Activated T-helper 9 cell treated with anti-CD3 and anti-CD28 coated beads, Interleukin-2, amount 50 U/mL, for 16 hours (primary cell): ENCODE measurements at places on chromosomes 5 and 9.

DNA sequence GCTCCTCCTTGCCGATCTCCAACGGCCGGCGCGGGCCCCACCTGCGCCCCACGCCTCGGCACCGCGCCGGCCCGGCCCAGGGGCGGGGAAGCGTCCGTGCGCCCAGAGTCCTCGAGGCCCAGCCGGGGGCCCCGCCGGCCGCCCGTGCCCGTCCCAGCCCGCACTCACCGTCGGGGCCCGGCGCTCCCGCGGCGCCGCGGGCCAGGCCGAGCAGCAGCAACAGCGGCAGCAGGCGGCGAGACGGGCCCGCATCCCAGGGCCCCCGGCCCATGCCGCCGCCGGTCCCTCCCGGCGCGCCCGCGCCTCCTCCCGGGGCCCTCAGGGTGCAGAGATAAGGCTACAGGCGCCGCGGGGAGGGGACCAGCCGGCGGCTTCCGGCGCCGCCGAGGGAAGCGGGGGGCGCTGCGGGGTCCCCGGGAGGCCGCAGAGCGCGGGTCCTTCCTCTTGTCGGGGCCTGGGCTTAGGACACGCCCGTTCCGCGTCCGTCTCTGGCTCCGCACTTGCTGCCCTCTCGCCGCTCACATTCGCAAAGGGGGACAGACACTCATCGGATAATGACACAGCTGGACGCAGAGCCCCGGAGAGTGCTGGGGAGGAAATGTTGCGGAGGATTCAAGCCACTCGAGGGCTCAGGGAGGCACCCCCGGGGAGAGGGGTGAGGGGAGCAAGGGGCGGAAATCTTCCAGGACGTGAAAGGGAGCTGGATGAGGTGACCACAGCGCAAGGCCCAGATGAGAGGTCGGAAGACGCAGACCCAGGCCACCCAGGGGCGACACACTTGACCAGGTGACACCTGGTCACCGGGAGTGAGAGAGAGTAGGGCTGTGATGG, at the start of gene SUSD1:
SUSD1 (minus strand) TSS at position 333 of the 831 bp plus-strand sequence; CDS start at position 271, 62 bp downstream.
- DNase-seq: no peak

- peak; percentile 8 for DNase-seq
These were observed 53.4 kb downstream of the TENT4A start for GRCh38 chr5:6766604-6767093.

DNA sequence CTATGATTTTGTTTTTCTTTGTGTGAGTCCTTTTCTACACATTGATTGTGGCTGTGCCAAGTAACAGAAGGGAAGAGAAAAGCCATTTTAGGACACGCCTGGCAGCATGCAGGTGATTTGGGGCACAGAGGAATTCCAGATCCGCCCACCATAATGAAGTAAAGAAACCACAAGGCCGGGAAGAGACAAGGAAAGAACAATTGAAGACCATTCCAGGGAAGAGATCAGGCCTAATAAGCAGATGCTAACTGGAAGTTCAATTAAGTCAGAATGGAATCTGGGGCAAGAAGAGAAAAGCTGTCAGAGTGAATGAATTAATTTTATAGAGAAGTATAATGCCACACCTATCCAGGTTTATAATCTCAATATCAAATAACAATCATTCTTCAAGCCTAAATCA, 110.2 kb upstream of the ISL1 start:
- no peak for DNase-seq

- no peak for DNase-seq
These were observed 215.6 kb downstream of the KCTD16 start for GRCh38 chr5:144386315-144386714.

- no peak for DNase-seq
These were observed 281.4 kb downstream of the SPOCK1 start for GRCh38 chr5:137217599-137218200.

GRCh38 chr9:16368237-16369087, 502.0 kb downstream of the BNC2 start:
- no peak for DNase-seq

DNA sequence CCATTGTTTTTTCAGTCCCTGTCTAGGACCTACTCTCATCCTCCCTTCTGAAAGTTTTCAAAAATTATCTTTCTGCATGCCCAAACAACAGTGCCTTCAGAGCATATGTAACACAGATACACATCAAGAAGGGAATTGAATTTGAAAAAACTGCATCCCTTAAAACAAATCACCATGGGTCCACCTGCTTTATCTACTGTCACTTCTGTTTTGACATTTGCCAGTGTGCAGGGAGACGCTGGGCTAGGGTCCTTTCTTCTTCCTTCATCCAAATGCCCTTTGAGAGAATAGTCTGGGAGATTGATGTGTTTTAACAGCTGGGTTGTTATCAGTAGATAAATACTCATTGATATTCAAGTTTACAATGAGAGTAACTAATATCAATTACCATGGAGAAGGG, 1630.1 kb downstream of the MAT2B start:
- no peak for DNase-seq

DNA sequence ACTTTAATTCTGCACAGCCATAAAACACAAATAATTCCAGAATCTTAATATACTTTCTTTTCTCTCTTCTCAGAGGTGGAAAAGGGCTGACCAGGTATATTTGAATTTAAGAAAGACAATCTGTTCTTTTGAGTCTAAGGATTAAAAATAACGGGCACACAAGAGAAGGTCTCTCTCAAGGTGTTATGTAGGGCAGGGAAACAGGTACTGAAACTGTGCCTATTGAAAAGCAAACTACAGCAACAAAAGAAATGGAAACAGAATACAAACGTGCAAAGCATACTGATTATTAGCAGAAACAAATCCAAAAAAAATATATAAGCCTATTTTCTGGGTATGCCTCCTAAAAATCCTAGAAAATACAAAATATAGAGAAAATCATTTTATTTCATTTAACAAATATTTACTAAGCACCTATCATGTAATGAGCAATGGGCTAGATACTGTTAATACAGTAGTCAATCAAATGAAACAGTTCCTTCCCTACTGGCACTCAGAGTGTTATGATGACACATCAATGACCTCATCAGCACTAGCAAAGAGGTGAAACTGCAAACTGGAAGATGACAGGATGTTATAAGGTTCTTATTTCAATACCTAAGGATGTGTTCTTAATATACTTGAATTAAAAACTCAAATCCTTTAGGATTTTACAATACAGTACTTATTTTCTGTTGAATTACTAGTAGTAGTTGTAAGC, 87.7 kb downstream of the AUH start:
- DNase-seq: no peak

DNA sequence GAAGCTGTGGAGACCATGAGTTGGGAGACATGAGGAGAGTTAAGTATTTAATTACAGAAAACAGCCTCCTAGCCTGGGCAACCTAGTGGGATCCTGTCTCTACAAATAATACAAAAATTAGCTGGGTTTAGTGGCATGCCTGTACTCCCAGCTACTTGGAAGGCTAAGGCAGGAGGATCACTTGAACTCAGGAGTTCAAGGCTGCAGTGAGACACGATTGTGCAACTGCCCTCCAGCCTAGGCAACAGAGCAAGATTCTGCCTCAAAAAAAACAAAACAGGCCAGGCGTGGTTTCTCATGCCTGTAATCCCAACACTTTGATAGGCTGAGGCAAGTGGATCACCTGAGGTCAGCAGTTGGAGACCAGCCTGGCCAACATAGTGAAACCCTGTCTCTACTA, 52.6 kb downstream of the AQP7 start:
- no peak for DNase-seq

DNA sequence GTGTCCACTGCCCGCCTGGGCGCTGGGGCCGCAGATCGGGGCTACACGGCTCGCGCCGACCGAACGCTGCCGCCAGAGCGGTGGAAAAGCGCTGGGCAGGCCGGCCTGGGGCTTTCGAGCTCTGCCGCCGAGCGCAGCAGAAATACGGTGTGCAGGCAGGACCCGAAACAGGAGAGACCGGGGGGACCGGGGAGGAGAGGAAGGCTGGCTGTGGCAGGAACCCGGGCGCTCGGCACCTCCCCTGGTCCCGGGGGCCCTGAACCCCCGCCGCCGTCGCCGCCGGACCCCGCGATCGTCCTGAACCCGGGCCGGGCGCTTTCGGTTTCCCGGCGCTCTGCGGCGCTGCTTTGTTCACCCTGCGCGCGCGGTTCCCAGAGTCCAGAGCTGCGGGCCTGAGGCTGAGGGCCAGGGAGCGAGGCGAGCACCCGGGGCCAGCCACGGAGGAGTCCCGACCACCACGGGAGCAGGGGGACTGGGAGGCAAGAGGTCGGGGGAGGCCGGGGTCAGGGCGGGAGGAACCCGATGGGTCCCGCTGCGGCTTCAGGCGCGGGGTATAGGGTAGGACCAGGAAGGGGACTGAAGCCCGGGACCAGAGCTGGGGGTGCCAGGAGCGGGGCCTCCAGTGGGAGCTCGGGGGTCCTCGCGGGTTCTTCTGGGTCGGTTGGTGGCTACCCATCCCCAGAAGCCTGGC, 12.0 kb downstream of the IRX2 start:
- DNase-seq: no peak

DNA sequence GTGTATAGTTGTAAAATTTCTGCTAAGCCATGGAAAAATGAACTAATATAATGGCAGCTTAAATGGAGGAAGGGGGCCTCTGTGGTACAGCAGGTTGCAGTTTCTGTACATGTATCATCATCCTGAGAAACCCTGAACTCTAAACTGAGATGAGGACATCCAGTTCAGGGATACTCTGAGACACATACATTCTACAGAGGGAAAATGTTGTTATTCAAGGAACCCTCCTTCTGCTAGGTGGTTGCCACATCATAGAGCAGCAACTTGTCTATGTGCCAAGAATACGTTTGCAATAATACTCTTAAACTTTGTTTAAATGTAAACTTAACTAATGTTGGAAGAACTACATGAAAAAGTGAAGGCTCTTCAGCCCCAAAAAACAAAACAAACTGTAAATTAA, 1310.8 kb upstream of the WWC1 start:
- no peak for DNase-seq

GRCh38 chr5:14190194-14191164, 47.3 kb downstream of the TRIO start:
- no peak for DNase-seq

- DNase-seq: no peak
These were observed 526.1 kb upstream of the CDH18 start for GRCh38 chr5:20514145-20514544.

- no peak for DNase-seq
These were observed 975 bp downstream of the PIP5KL1 start for GRCh38 chr9:127929625-127929979.

DNA sequence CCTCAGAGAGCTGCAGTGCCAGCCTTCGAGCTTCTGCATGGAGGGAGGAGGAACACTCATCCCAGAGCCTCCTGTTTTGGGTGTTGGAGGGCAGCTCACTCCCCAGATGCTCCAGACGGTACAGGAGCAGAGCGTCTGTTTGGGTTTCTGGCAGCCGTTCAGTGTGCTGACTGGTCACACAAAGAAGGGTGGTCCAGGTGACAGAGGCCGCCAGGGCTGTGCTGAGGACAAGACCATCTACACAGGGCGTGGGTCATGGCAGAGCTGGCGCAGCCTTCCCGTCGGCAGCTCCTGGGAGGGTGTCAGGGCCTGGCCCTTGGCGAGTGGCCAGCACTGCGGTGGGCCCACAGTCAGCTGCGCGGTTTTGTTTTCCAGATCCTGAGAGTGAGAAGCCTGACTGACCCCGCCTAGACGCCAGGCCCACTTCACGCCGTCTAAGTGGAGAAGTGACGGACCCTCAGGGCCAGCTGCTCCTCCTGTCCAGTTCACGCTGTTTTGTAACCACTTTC, 131.4 kb upstream of the FAM120A start:
- no peak for DNase-seq

- peak; percentile 45 for DNase-seq
These were observed 24.2 kb upstream of the GLRX start for GRCh38 chr5:95846554-95847260.

GRCh38 chr5:147507480-147508126, 2.3 kb downstream of the DPYSL3 start:
- DNase-seq: no peak

DNA sequence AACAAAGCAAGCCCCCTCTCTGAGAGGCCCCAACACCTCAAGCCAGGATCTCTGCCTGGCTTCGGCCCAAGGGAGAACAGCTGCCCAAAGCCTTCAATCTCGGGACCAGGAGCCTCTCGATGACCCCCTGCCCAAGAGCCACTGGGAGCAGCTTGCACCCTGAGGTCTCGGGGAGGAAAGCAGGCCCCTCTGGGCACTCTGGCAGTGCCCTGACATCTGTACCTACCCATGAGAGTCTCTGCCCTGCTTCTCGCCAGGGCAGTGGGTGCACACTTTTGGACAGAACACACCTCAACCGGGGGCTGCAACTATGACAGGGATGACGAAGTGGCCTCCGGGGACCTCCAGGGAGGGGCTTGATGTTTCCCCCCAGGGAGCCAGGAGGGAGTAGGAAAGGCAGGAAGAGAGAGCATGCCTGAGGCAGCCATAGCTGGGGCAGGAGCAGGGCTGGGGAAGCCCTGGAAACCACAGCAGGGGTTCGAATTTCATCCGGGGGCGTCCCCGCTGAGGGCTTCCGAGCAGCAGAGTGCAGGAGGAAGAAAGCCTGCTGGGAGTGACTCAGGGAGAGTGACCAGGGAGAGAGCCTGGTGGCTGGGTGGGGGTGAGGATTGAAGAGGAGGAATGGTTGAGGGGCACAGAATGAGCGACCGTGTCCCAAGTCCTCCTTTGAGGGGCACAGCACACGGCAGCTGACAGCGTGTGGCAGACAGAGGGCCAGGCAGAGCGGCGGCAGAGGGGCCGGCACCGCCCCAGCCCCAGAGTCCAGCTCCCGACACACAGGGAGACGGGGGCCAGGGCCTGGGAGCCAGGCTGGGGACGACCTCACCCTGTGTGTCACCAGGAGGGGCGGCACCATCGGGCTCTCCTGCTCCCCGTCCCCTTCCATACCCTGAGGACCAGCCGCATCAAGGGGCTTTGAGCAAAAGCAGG, 1.8 kb downstream of the LPCAT1 start:
- no peak for DNase-seq

- no peak for DNase-seq
These were observed 38.3 kb downstream of the DAPK1 start for GRCh38 chr9:87535817-87536539.

- DNase-seq: no peak
These were observed at the start of gene OSMR for GRCh38 chr5:38845526-38846378. TSS of gene OSMR (plus strand) at chr5:38846012. CDS start at chr5:38869045, 23,033 bp downstream.

GRCh38 chr5:1134478-1134877, 22.6 kb upstream of the SLC12A7 start:
- DNase-seq: no peak

DNA sequence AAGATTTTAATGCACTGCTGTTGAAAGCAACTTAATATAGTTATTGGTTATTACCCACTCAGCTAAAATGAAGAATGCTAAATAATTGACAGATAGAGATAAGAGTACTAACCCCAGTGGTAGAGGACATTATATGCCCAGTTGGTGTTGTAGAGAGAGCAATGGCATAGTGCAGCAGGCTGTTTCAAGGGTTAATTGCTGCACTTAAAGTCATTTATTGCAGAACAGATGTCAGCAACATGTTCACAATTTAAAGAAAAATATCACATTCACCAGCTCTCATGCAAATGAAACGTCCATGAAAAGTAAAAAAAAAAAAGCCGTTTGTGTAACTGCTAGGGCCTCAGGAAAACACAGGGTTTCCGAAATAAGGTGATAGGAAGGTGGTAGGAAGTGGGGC, 254.6 kb downstream of the MTRR start:
- DNase-seq: no peak

DNA sequence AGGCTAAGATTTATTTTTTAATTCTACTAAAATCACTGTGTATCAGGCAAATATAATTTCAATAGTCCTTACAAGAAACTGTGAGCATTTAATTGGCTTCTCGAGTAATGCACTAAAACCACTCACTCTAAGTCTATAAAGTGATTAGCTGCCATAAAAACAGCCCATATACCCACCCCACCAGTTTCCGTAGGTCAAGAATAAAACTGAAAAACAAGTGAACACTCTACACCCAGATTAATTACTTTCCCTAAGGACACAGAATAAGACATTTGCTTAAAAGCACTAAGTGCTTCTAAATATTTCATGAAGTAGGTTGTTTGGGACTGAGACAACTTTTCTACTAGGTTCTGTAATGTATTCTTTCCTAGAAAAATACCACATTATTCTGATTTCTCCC, 194.2 kb downstream of the AGTPBP1 start:
- no peak for DNase-seq
